ENCODE measurements at places on chromosomes 3 and 15. TPM values are rescaled to one million over a fixed set of nuclear protein-coding genes. Genes with fewer than 3 reads are reported as not detected.

Gene CDC25A
- polyA plus RNA-seq: not detected

Gene CYB561D2
- polyA plus RNA-seq: 52.9 TPM

Gene SLC28A1
- polyA plus RNA-seq: not detected

DNA sequence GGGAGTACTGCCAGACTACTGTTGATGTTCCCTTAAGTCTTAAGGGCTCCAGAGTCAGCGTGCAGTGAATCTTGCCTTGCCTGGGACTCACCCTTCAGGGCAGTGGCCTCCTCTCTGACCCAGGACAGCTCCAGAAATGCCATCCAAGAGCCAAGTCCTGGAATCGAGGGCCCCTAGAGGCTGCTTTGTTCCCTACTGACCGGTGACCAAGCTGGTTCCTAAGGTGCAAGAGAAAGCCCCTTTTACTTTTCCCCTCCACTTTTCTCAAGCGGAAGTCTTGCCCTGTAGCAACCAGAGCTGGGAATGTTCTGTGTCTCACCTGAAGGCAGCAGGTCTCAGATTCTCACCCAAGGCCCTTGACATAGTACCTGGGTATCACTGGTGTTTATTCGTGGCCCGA lies 238.0 kb downstream of the DOCK3 start:
- no peak overlapping the region for H3K4me3 ChIP-seq
- no peak overlapping the region for H3K27ac ChIP-seq
- no peak for DNase-seq
- H3K36me3 ChIP-seq: no peaks in the 10 kb centered on the region
- no peaks in the 10 kb centered on the region for H3K4me1 ChIP-seq
- H3K27me3 ChIP-seq: no peaks in the 10 kb centered on the region

DNA sequence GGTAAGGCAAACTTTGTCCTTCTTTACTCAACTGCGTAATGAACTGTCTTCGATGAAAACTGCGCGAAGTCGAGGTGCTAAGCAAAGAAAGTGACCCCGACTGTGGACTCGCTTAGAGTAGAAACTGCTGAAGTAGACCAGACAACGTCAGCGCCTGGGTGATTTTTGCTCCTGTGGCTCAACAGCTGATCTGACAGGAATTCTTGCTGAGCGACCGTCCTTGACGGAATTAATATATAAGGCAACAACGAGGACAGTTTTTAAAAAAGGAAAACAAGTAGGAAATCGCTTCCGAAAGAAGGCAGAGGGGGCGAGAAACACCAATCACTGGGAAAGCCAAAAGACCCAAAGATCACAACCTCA lies 541 bp downstream of the RPS27L start:
- H3K4me3 ChIP-seq: peak overlapping the region; percentile 100
- H3K27me3 ChIP-seq: no peaks in the 10 kb centered on the region
- no peaks in the 10 kb centered on the region for H3K36me3 ChIP-seq
- no peak for DNase-seq
- peak overlapping the region; percentile 86 for H3K27ac ChIP-seq

GRCh38 chr3:32257641-32258438 lies 19.4 kb downstream of the CMTM8 start:
- H3K4me1 ChIP-seq: no peaks in the 10 kb centered on the region
- no peaks in the 10 kb centered on the region for H3K36me3 ChIP-seq
- DNase-seq: no peak
- no peak overlapping the region for H3K4me3 ChIP-seq
- H3K27ac ChIP-seq: no peak overlapping the region

DNA sequence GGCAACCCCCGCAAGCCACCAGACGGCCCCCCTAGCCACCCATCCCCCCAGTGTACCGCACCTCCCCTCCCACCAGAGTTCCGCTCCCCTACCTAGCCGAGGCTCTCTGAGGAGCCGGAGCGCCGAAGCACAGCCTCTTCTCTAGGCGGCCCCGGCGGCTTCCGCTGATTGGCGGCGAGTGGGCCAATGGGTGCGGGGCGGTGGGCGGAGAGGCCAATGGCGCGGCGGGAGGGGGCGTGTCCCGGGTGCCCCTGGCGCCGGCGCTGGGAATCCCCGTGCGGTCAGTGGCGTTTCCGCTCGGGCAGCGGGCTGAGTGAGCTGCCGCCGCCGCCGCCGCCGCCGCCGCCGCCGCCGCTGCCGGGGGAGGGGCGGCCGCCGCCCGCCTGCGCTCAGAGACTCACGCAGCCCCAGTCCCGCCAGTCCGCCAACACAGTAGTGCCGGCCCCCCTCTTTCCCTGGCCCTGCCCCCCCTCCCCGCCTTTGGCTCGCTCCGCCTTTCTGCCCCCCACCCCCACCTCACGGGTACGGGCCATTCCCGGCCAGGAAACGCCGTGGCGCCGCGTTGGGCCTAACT lies at the start of gene SETD5:
SETD5 (plus strand) TSS at position 284 of the 574 bp plus-strand sequence. CDS start 31,324 bp downstream, outside the sequence.
- H3K27me3 ChIP-seq: no peaks in the 10 kb centered on the region
- DNase-seq: peak; percentile 100
- H3K36me3 ChIP-seq: peaks cover 6% of the 10 kb centered on the region
- peaks cover 49% of the 10 kb centered on the region for H3K4me1 ChIP-seq

GRCh38 chr3:182829761-182830405 lies 36.6 kb downstream of the ATP11B start:
- H3K36me3 ChIP-seq: peaks cover 4% of the 10 kb centered on the region
- DNase-seq: no peak
- no peak overlapping the region for H3K27ac ChIP-seq
- no peak overlapping the region for H3K4me3 ChIP-seq
- no peaks in the 10 kb centered on the region for H3K27me3 ChIP-seq

- H3K4me3 ChIP-seq: no peak overlapping the region
- DNase-seq: no peak
- peaks cover 28% of the 10 kb centered on the region for H3K27me3 ChIP-seq
- no peaks in the 10 kb centered on the region for H3K36me3 ChIP-seq
Observed at GRCh38 chr15:76333720-76334437, 2.7 kb upstream of the ISL2 start.
